Substantia nigra (tissue), 51 donors: ENCODE measurements at places on chromosomes 3 and 15.

DNA sequence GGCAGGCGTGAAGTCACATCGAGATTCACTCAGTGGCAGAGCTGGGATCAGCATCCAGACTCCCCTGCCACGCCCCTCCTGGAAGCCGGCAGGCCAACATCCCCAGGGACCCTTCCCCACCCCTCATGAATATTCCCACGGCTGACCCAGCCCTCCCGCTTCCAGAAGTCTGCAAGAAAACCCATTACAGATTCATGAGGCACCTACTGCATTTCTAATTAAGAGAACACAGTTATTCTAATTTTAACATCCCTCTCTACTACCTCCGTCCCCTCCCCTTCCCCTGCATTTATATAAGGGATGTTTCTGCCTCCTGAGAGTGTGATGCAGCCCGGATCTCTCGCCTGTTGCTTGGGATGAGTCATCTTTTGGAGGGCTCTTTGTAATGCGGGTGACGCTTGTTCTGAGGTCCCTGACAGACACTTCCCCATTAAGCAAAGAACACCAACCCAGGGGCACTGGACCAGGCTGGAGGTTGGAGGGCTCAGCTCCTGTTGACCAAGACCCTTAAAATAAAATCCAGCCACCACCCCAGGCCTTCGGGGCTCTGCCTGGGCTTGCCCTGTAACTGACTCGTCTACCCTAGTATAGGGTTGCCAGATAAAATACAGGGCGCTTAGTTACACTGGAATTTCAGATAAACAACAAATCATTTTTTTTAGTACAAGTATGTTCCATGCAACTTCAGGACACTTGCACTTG lies 118.7 kb downstream of the NUP210 start:
- no peak for DNase-seq

DNA sequence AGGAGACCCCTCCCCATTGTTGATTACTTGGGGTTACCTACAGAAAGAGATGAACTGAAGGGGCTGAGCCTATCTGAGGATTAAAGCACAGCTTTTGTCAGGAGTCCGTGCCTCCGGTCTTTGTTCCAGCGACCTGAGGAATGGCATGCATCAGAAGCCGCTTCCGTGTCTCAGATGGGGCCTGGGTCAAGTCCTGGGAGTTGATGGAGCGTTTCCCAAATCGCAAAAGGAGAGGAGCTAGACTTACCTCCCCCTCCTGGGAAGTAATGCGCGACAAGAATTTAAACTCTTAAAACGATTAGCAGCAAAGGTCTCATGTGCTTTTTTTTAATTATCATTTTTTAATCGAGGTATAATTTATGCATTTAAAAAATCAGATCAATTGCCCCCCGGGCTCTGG lies 983 bp upstream of the ALDH1A3 start:
- DNase-seq: no peak

DNA sequence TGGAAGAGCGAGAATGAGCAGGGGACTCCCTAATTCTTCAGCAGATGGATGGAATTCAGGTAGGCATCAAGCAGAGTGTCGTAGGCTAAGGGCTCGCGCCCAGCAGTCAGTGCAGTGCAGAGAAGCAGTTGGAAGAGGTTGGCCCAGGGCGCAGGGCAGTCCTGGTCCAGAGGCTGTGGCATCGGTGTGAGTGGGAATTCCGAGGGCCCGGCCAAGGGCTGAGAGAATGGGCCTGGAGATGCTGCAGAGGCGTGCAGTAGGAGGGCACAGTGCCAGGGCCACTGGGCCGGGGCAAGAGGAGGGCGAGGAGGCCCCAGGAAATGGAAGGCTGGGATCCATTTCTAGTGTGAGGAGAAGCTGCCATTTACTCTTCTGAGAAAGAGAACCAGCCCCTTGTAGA lies 74.4 kb downstream of the AAGAB start:
- DNase-seq: no peak

DNA sequence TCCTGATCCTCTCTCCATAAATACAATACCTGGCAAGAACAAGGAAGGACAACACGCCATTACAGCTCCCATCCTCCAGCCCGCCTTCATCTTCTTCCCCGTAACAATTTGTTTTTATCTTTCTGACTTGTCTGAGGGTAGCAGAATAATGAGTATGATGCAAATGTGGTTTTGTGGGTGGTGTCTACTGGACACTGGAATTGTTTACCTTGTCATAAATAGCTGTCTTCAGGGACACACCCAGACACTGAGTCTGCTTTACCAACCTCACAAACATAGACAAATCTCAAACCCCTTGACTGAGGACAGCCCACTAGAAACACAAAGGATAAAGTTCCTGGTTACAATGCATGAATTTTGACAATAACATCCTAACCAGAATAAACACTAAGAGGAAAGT lies 13.4 kb downstream of the WDR72 start:
- no peak for DNase-seq

GRCh38 chr15:92719021-92719420 lies 63.4 kb upstream of the FAM174B start:
- no peak for DNase-seq

DNA sequence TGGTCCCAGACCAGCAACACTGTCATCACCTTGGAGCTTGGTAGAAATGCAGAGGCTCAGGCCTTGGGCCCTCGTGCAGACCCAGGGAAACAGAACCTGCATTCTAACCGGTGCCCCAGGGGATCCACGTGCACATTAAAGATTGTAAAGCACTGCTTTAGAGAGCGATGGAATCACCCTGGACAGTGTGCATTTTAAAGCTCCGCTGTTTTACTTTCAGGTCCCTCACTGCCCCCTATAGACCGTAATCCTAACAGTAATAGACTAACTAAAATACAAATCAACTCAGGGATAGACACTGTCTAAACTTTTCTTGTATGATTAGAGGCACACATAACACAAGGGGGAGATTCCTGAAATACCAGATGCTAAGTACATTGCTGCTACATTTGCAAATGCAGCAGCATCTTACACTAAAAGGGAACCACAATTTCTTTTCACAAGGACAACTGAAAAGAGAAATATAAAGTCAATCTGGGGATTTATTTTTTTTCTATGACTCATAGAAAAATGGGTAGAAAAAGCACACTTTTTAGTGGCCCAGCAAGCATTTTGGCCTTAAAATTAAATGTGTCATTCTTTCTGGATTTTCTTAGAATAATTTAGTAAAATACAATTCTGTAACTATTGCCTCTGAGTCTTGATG lies 10.5 kb upstream of the SH3GL3 start:
- peak; percentile 12 for DNase-seq

DNA sequence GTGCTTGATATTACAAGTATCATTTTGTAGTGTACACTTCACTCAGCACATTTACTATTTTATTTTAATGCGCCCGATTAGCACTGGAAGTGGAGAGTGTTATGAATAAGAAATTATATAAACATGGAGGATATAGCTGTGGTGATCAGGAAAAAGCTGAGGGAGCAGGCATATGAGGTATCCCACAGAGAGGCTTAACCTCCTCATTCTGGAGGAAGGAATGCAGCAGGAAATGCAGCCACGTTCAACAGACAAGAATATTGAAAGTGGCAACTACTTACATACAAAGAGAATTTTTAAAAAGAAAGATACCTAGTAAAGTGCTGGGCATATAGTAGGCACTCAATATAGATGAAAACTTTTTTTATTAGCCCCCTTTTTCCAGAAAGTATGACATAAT lies 166.0 kb upstream of the SATB1 start:
- no peak for DNase-seq

- no peak for DNase-seq
These were observed 58.3 kb upstream of the XCR1 start for GRCh38 chr3:46085421-46086082.

DNA sequence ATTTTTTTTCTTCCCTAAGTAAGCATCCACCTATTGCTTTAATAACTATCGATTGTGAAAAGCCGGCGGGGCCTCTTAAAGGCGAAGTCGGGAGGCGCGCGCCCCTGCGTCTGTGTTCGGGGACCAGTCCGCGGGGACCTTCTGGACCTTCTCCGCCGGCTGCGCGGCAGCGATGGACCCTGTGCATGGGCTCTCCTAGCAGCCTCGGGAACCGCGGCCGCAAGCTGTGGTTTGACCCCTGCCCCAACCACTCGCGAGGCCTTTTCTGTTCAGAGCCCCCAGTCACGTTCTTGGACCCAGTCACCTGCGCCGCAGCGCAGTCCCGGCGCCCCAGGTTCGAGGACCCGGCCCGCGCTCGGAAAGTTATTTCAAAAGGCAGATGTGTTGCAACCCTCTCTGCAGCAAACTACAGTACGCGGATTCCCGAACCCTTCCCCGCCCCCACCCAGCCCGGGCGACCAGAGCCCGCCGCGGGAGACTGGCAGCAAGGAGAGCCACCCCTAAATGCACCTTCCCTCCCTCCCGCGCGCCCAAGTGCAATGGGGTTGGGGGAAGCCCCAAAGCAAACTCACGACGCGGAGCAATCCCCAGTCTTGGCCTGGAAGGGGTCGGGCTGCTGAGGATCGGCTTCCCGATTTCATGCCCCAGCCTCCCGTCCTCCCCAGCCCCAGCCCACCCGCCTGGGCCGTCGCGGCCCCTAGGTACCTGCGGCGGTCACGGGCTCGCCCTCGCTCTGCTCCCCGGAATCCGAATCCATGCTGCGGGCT lies 684 bp downstream of the TNFAIP8L3 start:
- DNase-seq: no peak

DNA sequence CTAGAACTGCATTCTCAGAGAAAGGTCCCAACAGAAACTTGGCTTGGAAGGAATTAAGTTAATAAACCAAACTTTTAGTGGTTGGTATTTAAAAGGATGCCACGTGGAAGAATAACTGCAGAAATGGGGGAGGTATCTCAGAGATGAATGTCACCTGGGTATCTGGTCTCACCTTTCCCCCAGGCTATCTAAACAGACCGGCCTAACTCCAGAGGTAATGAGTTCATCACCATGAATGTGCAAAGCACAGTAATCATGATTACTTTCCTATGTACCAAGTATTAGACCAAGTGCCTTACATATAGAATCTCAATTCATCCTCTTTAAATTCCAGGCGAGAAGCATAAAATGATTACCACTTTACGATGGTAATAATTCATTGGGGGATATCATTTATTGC lies 80.8 kb downstream of the FBN1 start:
- no peak for DNase-seq

DNA sequence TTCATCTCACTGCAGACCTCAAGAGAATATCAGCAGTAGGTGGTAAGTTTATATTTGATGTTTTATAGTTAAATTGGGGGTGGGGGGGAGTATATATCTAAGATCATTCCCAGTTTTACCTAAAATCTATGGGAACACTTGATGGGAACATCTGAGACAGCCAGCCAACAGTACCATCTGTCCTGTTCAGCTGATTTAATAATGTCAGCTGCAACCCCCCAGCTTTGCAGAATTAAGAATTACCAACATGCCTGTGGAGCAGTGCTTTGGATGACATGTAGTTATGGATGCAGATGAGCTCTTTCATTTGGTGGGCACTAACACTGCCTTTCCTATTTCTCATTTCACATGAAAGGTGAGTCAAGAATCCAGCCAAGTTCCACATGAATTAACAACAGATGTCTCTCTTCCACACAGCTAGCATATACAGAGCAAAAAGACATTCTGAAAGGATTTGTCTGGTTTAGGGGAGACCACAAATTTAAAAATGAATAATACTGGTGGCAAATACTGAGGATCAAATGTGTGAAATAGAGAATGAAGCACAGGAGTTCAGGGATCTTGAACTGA lies 76.2 kb downstream of the SETD5 start:
- DNase-seq: no peak

- DNase-seq: no peak
These were observed 243.5 kb upstream of the UBE2E2 start for GRCh38 chr3:22959593-22959992.

GRCh38 chr3:159130108-159130507 lies 328.3 kb downstream of the MFSD1 start:
- peak; percentile 2 for DNase-seq

GRCh38 chr3:164340273-164340672 lies 738.0 kb downstream of the SI start:
- DNase-seq: no peak

DNA sequence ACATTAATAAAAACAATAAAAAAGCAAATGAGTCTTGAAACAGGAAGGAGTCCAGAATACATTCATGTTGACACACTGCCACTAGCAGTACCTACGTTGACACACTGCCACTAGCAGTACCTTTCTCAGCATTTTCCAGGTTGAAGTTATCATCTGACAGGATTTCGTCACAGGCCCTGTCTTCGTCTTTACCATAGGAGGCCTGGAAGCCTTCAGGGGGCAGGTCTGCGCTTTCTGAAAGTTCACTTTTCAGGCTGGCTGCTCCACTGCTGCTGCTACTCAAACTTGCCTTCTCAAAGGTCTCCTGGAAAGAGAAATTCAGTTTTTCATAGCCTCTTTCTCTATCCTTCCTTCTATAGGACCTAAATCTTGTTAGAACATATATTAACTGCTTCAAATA lies 194.7 kb downstream of the NEK10 start:
- no peak for DNase-seq

DNA sequence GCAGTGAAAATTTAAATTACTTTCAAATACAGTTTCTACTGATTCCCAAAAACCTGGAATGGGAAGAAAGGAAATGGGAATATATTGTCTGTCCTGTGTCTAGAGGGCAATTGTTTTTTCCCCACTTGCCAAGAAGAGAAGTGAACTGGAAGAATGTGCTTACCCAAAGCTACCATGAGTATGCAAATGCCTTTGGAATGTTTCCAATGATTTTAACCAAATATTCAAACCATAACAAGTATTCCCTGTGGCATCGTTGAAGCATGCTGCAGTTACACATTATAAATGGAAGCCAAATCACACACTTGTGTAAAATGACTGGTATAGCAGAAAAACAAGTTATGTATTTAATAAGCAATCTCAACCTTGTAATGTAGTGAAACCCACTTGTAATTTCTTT lies 368.2 kb downstream of the GBE1 start:
- no peak for DNase-seq

- no peak for DNase-seq
These were observed 17.2 kb upstream of the SPG21 start for GRCh38 chr15:65006876-65007275.
